ENCODE measurements at places on chromosomes 2 and 18.

DNA sequence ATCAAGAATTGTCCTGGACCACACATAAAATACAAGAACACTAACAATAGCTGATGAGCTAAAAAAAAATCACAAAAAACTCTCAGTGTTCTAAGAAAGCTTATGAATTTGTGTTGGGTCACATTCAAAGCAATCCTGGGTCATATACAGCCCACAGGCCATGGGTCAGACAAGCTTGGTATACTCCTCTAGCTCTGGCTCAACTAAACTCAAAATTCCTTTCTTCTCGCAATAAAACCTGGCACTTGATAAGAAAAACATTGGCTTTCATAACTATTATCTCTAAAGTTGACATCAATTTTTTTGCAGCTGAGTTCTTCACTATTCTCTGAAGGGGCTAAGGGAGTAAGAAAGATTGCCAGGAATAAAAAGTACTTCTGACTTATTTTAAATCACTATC, 38.3 kb downstream of the FBXO48 start:
- DNase-seq, result no peak

- no peak for DNase-seq
Measured at GRCh38 chr2:235011929-235012631, 60.3 kb downstream of the SH3BP4 start.

DNA sequence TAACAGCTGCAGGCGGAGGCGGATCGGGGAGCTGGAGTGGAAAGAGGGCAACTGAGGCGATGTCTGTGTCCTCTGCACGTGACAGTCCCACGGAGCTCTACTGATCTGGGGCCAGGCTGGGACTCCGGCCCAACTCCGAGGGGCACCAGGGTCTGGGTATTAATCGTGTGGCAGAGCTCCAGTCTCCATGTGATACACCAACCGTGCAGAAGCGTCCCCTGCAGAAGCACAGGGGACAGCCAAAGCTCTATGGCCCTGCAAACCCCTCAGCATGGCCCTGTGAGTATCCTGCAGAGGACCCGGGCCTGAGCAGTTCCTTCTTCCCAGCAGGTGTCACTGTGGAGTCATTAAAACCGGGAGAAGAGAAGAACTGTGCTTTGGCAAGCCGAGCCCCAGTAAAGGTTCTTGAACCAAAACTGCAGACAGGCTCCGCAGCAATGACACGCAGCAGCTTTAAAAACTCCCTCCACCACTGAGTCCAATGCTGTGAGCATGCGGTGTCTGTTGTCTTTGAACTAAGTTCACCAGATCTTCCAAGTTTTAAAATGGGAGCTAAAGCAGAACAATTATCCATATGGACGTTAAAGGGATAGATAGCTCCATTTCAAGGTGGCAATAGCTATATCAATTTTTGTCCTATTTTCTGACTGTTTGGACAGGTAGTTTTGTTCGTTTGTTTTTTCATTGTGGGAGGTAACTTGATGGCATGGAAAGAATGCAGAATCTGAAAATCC, 79.4 kb downstream of the TMEM182 start:
- no peak for DNase-seq

- DNase-seq, result no peak
Measured at GRCh38 chr2:198479065-198479464, 674.7 kb downstream of the PLCL1 start.

DNA sequence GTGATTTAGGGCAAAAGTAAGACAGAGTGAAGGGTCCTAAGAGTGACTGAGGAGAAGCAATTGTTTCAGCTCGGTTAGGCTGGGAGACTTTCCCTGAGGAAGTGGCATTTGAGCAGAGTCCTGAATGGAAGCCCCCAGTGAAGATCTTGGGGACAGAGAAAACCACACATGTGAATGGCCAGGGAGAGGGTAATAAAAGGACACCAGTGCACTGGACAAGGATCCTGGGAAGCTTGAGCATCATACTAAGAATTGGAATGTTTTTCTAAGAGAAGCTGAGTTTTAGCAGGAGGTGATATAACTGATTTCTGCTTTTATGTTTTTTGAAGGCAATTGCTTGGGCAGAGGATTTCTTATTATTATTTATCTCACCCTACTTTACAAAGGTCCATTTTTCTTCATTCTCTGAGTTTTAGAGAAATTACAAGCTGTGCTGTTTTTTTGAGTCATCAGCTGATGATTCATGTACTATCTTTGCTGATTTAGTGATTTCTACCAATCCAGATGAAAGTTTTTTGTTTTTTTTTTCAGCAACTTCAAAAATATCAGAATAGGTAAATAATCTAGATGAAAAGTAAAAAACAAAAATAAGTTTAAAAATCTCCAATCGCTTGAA, 43.5 kb downstream of the MFSD6 start:
- DNase-seq, result peak; percentile 14

DNA sequence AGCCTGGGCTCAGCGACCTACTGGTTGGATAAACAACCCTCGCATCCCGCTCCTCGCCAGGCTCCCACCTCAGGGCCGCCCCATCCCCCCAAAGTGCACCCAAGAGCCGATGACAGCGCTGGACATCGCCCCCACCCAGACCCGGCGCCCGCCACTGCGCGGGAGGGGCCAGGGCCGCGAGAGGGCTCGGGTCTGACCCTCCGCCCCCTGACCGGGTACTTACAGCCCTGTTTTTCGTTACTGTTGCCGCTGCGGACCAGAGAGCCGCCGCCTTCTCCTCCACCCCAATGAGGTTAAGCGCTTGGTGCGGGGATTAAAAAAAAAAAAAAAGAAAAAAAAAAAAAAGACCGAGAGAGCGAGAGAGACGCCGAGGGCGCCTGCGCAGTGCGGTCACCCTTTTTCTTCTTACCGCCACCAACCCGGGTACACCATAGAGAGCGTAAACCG, at the start of gene CLASP1:
CLASP1 (minus strand) TSS at position 314 of the 447 bp plus-strand sequence. CDS start 43,567 bp downstream, outside the sequence.
- peak; percentile 15 for DNase-seq

- no peak for DNase-seq
Measured at GRCh38 chr18:7941533-7941932, 374.4 kb downstream of the PTPRM start.

- DNase-seq, result no peak
Measured at GRCh38 chr2:240139011-240139441, 1.4 kb downstream of the OTOS start.

DNA sequence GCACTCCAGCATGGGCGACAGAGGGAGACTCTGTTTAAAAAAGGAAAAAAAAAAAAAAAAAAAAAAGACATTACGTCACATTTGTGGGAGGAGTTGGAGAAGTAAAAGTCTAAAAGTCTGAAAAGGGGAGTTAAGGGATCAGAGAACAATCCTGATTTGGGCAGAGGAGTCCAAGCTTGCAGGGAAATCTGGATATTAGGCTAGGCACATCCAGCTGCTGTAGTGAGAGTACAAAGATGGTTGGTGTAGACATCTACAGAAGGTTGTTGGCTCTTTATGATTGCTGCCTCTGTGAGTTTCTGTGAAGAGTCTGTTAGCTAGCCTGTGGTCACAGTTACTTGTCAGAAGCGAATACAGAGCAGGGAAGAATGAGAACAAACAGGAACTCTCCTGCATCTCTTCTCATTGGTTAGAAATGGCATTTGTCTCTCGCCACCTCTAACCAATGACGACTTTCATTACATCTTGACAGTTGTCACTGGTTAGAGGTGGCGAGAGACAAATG, 3.3 kb upstream of the OSBPL6 start:
- DNase-seq, result no peak

DNA sequence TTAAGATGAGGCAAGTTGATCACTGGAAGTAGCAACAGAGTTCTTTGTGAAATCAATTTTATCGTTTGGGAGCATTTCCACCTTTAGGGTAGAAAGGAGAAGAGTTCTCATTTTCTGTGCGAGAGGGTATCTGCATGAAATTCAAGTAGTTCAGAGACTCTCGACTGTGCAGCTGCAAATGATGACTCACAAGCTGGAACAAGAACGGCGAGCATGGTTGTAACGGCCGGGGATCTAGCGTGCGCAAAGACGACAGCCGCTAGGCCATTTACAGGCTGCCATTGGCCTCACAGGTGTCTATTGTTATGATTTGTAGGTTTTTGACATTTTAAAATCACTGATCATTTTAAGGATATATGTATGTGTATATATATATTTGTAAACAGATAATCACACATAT, 5.2 kb downstream of the KLHL29 start:
- no peak for DNase-seq

DNA sequence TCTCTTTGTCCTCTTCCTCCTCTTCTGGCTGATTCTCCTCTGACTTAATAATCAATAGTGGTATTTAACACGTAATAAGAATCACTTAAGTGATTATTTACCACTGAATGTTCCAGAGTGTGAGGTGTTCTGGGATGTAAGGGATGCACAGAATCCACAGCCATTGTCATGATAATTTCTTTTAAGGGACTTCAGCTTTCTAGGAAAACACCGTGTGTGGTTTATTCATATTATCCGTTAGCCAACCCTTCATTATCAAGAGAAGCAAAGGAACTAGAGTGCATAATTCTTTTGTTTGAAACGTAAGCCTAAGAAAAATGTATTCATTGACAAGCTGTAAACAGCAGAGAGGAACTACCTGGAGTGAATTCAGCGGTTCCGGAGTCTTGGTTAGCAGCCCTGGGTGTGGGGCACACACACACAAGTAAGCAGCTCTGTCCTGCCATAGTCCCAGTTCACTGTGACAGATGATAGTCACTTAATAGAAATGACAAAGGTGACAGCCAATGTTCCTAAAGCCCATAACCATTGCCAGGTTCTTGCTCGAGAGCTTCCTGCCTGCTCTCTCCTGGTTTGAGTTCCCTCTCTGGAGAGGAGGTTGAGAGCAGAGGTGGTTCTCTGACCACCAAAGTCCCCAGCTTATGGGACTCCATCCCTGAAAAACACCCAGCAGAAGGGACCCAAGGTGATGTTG, 101.9 kb downstream of the ACOXL start:
- DNase-seq, result no peak

DNA sequence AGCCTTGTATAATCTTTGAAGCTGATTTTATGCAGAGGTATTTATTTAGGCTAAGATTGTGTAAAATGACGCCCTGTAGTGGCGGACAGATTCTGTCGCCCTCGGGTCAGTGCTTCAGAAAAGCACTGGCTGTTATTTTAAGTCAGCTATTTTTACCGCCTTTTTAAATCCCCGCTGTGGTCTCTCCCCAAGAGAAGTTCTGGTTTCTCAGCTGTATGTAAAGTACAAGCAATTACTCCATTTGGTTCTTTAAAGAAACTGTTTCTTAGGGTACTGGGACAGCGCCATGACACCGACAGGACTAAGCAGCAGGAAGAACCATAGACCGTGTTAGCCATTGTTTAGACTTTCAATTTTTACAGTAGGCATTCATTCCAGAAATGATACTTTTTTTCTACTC, 65.0 kb downstream of the UGGT1 start:
- DNase-seq, result no peak

GRCh38 chr2:165277295-165277694, 38.1 kb downstream of the SCN2A start:
- DNase-seq, result no peak

GRCh38 chr2:161379740-161380139, 36.4 kb upstream of the TBR1 start:
- no peak for DNase-seq

DNA sequence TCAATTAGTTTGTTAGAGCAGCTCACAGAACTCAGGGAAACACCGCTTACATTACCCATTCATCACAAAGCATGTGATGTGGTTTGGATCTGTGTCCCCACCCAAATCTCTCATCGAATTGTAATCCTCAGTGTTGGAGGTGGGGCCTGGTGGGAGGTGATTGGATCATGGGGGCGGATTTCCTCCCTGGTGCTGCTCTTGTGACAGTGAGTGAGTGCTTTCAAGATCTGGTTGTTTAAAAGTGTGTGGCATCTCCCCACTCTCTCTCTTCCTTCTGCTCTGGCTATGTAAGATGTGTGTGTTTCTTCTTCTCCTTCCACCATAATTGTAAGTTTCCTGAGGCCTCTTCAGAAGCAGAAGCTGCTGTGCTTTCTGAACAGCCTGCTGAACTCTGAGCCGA, 63.5 kb upstream of the AGPS start:
- no peak for DNase-seq

GRCh38 chr2:191049728-191050639, 36.0 kb upstream of the STAT1 start:
- DNase-seq, result peak; percentile 67

- no peak for DNase-seq
Measured at GRCh38 chr2:101872480-101872879, 119.3 kb upstream of the IL1R2 start.

DNA sequence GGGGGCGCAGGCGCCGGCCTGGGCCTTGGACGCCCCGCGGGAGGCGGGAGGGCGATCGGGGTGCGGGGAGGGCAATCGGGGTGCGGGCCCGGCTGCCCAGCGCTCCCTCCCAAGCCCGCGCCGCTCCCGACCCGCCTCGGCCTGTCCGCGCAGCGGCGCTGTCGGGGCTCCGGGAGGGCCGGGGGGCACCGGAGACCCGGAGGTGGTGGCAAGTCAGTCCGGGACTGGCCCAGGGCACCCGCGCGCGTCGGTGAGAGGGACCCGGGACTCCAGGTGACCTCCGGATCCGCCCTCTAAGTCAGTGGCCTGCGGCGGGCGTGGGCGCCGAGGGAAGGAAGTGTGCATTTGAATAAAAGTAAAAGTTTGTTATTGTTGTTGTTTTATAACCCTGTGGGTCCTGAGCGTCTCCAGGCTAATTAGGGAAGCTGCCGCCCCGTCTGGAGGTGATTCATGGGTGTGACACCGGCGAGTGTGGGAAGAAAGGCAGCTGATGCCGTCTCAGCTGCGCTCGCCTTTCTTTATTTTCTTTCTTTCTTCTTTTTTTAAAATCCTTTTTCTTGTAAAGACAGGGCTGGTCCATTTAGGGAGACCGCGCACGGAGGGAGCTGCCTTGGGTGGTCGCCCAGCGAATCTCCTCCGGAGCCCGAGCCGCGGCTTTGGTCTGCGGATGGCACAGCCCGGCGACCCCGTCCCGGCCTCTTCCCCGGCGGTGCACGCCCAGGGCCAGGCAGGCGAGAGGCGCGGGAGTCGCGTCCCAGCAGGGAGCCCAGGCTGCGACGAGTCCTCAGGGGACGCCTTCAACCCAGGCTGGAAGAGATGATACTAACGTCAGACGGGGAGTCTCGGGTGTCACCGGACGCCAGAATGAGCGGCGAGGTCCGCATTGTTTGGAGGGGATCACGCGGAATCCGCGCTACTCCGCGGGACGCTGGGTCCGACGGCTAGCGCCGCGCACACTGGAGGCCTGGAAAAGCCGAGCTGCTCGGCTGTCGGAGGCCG, 627 bp upstream of the CRACDL start:
- DNase-seq, result no peak

DNA sequence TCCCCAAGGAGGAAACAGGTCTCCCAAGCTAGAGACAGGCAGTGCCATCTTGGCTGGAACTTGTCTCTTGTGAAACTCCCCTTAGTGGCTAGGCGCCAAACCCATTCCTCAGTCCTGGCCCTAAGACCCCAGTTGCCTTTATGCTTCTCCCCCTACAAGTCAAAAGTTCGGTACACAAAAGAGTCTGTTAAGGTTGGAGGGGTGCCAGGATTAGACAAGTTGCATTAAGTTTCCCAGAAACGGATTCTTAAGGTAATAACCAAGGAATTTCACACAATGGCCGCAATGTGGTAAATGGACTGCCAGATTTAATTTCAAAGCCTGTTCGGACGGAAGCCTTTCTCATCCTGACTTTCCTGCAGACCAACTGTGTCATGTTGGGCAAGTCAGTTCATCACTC, 80.7 kb downstream of the CCBE1 start:
- no peak for DNase-seq

GRCh38 chr2:28055325-28055970, 164.9 kb downstream of the BABAM2 start:
- DNase-seq, result no peak

GRCh38 chr18:78980279-78980771, 707 bp downstream of the SALL3 start:
- no peak for DNase-seq

- DNase-seq, result no peak
Measured at GRCh38 chr18:79571211-79572092, 108.2 kb upstream of the CTDP1 start.

- no peak for DNase-seq
Measured at GRCh38 chr2:206955253-206955652, 15.9 kb downstream of the CPO start.

Measured in HS-5 (cell line).